Chondrocyte (in vitro differentiated cells): ENCODE measurements at places on chromosomes 2 and 18. TPM values are rescaled to one million over a fixed set of nuclear protein-coding genes. Genes with fewer than 3 reads are reported as not detected.

Gene AKAIN1
- not detected in 3 replicates for total RNA-seq

DNA sequence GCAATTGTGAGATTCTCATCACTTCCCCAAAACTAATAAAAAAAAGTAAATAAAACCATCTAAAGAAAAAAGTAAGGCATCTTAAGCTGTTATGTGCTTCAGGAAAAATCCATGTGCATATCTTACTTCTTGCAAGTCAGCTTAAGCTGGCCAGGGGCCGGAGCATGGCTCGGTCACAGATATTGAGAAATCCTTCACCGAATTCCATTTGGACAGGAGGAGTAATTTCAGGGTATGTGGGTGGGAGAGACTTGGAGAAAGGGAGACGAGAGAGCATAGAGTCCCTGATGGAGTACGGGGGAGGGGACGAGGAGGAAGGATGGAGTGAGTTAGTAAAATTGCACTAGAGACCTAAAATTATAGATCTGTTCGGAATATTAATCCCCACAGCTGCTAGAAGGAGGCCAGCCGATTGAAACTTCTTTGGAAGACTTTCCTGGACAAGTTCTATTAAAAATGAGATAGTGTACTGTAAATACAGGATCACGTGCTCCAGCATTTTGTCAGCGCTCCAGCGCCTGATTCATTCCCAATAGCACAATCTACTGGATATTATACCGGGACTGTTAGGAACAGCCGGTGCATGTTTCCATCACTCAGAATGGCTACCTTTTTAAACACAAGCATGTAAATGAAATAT is 438.5 kb downstream of the ZNF516 start:
- no peak for DNase-seq
- no peak overlapping the region for H3K4me3 ChIP-seq
- no peaks in the 10 kb centered on the region for H3K4me1 ChIP-seq
- peaks cover 2% of the 10 kb centered on the region for H3K27me3 ChIP-seq
- H3K27ac ChIP-seq: no peak overlapping the region

Gene DSG4
- not detected in 3 replicates for total RNA-seq

Gene SP140
- 0.60 TPM in 1 of 3 replicates, not detected in the others for total RNA-seq

Gene PROKR1
- not detected in 3 replicates for total RNA-seq

DNA sequence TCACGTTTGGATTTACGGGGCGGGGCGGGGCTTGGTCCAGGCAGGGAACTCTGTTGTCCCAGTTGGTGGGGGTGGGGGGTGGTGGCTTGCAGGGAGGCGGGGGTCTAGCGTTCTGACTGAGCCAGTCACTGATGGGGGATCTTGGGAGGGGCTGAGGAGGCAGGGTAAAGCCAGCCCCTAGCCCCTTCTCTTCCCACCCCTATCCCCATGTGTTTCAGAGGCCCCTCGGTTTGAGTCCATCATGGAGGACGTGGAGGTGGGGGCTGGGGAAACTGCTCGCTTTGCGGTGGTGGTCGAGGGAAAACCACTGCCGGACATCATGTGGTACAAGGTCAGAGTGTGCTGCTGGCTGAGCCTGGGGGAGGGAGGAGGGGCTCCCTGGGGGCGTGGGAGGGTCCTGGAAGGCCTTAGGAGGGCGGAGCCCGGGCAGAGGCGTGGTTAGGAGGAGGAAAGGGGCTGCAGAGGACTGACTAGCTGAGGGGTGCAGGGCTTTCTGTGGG is 22.0 kb upstream of the GMPPA start:
- H3K36me3 ChIP-seq: peaks cover 32% of the 10 kb centered on the region
- peaks cover 2% of the 10 kb centered on the region for H3K27me3 ChIP-seq
- DNase-seq: no peak
- H3K4me1 ChIP-seq: peaks cover 17% of the 10 kb centered on the region

GRCh38 chr2:164964700-164965099 is 9.4 kb upstream of the SLC38A11 start:
- no peak overlapping the region for H3K4me3 ChIP-seq
- no peak for DNase-seq
- H3K27ac ChIP-seq: peak overlapping the region; percentile 18
- H3K36me3 ChIP-seq: peaks cover 2% of the 10 kb centered on the region
- peaks cover 45% of the 10 kb centered on the region for H3K4me1 ChIP-seq
